ENCODE measurements at places on chromosomes 5 and 9.
A peak's percentile ranks its signal among the peaks of the same experiment; 100 is the strongest.

DNA sequence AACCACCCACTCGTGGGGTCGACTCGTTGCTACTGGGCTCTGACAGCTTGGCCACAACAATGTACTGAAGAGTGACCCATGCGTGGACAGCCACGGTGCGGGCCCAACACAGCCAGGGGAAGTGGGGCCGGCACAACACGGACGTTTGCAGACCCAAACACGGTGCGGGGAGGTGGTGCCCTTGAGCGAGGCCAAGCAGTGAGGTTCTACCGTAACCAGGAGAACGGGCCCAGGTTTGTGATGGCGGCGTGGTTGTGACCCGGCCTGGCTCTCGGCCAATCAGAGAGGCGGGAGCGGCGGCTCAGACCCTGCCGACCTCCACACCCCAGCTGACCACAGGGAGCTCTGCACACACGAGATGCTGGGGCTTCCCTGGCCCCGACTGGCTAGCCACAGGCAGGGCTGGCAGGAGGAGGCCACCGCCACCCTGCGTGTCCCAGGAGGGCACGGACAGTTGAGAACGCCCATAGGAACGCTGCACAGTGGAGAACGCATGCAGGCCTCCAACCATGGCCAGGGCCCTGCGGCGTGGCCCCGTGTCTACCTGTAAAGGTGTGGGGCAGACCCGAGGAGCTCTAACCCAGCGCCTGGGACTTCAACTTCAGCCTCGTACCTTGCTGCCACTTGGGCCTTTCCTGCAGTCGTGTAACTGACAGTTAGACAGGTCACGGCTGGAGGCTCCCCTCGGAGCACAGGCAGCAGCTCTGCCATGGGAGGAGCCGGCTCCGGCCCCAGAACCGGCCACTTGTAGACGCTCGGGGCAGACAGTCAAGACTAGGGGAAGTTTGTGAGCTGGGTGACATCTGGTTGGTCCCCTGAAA lies 13.7 kb downstream of the BRD3 start:
- DNase-seq = no peak

GRCh38 chr5:96661855-96662724 lies at the start of gene CAST:
Gene CAST (plus strand): TSS chr5:96662376. CDS start chr5:96662423, 47 bp downstream.
- DNase-seq = peak; percentile 69

GRCh38 chr9:88197781-88198340 lies 59.6 kb upstream of the SPATA31C2 start:
- no peak for DNase-seq

GRCh38 chr5:59833448-59833847 lies 60.1 kb downstream of the PDE4D start:
- no peak for DNase-seq

GRCh38 chr5:68534956-68535520 lies 319.5 kb downstream of the PIK3R1 start:
- DNase-seq = no peak

- no peak for DNase-seq
Measured at GRCh38 chr5:143350341-143350740, 53.1 kb downstream of the NR3C1 start.
